ENCODE measurements at places on chromosomes 11 and 22.

GRCh38 chr22:35220221-35220620, 37.1 kb upstream of the HMGXB4 start:
- no peak for DNase-seq

GRCh38 chr11:104668797-104669463, 229.3 kb downstream of the CASP12 start:
- peak; percentile 94 for DNase-seq

DNA sequence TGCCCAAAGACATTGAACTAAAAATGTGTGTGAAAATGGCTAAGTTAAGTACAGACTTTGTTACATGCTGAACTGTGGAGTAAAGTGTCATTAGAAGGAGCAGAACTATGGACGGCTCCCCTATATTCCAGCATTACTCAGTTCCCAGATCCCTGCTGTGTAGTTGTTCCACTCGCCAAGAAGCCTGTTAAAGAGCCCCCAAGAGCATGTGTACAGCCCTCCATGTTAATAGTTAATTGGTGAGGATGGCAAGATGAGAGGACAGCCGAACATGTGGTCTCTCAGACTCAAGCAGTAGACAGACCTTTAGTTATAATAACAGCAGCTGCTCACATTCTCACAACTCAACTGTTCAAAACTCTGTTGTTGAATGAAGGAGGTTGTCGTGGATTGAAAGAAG, 127.4 kb downstream of the ELP4 start:
- DNase-seq = no peak

DNA sequence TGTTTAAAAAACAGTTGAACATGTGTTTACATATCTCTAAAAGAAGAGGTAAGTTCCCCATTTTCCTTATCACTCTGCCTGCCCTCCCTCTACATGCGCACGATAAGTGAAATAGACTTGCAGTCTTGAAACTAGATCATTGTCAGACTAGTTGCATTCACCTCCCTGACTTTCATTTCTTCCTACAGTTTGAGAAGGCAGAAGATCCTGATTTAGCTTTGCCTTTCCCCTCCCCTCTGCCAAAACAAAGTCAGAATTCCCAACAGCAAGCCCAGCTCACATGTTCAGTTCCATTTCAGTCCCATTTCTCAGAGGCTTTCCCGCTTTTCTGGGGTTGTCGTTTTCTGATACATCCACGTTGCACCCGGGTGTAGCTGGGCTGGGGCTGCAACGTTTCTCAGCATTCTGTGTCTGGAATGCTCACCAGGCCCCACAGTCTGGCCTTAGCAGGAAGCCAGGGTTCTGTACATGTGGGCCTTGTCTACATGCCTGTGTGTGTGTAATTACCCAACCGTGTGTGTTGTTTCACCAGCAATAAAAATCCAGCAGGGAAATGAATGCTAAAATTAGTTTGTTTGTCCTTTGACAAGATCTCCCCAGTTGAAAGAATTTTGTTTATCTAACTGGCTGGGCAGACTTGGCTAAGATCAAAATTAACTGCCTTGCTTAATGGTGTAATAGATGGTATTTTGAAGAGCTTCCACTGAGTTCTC, 179.2 kb downstream of the DBX1 start:
- DNase-seq = no peak

GRCh38 chr11:12157241-12157661, 46.9 kb downstream of the MICAL2 start:
- peak; percentile 88 for DNase-seq

DNA sequence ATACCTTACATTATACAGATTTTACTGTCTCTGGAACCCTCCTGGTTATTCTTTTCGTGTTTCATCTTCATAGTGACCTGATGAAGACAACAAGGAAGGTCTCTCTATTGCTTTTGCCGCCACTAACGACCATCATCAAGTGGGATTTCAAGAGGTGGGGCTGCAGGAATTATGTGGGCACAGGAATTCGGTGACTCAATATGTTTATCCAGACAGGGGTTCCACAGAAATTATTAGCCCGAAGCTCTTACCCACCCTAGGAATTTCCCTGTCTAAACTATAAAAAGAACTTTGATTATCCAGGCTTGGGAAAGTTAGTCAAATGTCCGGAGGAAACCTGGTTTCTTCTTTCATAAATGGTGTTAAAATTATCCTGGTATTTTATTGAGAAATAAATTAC, 566.8 kb upstream of the TENM4 start:
- DNase-seq = no peak

- no peak for DNase-seq
Measured at GRCh38 chr22:44459041-44459440, 39.0 kb downstream of the RTL6 start.

- DNase-seq = no peak
Measured at GRCh38 chr22:49062155-49062801, 765.4 kb downstream of the BRD1 start.

DNA sequence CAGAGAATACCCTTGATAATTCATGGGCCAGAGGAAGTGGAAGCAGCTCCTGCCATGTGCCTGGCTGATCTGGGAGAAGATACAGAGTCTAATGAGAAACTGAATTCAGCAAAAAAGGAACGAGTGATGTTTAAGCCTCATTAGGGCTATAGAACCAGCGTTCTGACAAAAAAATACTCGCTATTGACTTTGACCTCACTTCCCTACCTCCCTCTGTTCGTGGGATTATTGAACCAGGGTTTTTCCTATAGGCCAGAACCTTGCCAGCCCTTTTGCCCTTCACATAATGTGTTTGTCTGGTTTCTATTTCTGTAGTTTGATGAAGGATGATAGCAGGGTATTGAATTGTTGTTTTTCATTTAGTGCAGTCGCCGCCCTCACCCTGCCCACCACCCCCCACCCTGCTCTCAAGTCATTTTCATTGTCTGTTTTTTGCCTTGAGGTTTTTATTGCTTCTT, 7.6 kb upstream of the RBFOX2 start:
- peak; percentile 8 for DNase-seq

DNA sequence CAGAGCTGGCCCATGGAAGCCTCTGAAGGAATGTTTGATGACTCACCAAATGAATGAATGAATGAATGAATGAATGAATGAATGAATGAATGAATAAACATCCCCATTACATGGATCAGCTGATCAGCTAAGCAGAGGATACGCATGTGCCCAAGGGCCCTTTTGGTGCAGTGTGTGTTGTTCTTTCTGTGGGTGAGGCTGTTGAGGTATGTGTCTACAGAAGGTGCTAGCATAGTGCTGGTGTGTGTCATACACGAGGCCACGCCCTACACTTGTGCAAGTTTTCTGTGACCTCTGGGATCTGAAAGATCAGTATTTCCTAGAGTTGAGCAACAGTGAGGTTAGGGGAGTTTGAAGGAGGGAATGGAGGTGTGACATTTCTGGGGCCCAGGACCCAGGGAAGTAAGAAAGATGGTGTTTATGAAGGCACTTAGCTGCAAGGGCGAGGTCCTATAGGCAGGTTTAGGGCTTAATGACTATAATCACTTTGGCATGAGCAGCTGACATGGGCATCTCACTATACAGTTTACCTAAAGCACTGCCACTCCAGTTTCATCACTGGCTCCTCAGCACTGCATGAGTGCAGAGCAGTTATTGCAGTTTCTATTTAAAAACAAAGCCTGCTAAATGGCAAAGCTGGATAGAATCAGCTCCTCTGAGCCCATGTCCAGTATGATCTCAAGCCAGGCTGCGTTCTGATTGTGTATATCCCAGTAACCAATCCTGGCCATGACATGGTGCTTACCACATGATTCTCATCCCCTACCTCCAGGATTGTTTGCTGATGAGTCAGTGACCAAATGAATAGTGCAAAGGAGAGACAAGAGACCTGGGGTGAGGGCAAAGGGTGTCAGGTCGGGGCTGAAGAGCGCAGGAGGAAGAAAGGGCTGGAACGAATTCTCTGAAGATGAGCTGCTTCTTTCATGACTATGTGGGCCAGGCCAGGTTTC, 36.4 kb upstream of the E2F8 start:
- DNase-seq = peak; percentile 74

- no peak for DNase-seq
Measured at GRCh38 chr11:108817976-108818375, 153.1 kb downstream of the DDX10 start.

DNA sequence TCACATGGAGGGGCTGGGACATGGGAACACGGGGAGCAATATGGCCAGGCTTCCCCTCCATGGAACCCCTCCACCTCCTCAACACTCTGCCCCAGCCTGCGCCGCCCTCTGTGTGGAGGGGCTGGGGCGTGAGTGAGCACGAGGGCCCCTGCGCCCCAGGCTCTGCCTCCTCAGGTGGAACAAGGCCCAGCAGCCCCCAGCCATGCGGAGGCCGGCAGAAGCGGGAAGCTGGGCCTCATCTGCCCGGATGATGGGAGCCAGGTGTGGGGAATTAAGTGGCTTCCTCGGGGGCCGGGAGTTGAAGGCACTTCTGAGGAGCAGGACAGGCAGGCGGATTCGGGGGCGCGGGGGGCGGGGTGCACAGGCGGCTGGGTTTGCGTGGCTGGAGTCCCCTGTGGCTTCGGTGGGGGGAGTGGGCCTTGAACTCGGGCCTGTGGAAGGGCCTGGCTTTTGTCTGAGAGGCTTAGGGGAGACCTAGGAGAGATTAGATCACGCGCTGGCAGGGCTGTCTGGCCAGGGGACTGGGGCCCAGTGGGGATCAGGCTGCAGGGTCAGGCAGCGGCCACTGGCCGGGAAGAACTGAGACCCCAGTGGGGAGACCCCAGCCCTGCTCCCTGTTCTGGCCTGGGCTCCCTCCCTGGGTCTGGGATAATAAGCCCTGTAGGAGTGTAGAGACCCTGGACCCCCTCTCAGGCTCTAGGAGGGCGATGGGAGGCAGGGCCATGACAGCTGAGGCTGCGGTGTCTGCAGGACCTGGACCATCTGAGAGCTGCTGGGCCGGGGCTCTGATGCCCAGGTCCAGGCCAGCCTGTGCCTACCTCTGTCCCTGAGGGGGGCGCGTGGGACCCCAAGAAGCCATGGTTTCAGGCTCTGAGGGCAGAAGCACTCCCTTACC, 13.3 kb downstream of the PRR33 start:
- no peak for DNase-seq

DNA sequence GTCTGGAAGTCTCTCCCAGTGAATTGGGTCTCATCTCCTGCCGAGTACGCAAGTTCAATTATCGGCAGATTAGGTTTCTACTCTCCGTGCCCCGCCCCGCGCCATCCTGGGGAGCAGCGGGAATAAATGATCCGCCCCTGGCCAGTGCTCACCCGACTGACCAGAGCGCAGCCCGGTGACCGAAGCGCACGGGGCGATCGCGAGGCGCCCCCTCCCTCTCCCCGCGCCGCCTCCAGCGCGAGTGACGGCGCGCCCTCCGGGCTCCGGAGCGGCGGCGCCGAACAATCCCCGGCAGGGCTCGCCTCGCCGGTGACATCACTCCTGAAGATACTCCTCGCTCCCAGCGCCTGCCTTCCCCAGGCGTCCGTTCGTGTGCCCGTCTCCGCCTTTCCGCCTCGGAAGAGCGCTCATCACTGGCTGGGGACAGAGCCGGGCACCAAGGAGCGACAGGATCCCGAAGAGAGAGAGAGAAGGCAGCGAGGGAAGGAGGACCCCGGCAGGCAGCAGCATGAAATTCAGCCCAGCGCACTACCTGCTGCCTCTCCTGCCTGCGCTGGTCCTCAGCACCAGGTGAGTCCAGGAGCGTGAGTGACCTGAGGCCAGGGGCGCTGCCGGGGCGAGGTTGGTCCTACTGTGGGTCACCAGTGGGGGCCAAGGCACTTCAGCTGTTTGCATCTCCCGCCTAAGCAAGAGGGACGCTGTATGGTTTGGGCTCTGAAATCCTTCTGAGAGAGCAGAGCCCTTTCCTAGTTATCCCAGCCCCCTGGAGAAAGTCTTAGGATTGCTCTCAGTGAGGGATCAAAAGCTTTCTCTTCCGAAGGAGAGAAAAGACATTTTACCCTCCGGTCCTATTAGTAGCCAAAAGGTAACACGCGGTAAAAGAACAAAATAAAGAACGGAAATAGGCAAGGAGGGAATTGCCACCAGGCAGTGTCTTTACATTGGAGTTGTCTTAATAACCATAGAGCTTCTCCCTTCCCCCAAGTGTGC, at the start of gene LUZP2:
Gene LUZP2 (plus strand): TSS at position 318 of the 990 bp plus-strand sequence.
- DNase-seq = no peak

- DNase-seq = peak; percentile 78
Measured at GRCh38 chr11:91243630-91244029, 981.0 kb upstream of the FAT3 start.

DNA sequence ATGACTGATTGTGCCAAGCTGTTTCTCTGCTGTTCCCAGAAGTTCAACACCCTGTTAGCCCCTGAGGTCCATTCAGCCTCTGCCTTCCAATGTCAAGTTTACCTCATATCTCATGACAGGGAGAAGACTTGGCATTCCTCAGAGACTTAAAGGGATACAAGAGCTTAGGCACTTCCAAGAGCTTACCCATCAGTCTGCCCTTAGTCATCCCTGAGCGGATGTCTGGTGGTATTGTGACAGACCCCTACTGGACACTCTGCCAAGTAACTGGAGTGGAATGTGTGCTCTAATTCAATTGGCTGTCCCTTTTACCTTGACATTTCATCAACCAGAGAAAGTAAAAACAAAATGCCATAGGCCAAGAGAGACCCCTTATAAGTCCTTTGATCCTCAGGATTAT, 151.5 kb downstream of the AASDHPPT start:
- DNase-seq = no peak

GRCh38 chr22:20573833-20574615, 66.6 kb downstream of the MED15 start:
- no peak for DNase-seq

DNA sequence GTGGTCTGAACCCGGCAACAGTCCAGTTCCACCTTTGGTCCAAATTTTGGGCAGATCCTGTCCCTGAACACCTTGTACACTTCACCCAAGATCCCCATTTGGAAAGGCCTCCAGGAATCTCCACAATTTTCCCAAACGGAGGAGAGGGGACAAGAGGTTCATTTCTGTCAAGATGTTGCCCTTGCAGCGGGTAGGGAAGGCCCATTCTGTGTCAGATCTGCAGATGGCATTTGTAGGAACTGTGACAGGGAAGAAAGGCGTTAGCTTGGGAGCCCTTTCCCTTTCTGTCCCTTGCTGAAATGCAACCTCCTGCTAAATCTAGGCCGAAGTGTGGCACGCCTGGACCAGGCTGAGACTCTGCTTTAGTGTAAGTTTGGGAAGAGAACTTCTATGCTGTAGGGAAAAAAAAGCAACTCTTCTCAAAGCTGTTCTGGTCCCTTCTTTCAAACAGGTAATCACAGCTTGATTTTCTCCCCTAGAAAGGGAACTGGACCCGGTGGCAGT, 86.0 kb downstream of the SCN3B start:
- DNase-seq = no peak

- DNase-seq = no peak
Measured at GRCh38 chr11:9826390-9826789, 162.5 kb downstream of the SWAP70 start.

GRCh38 chr11:58905011-58905720, 34.1 kb upstream of the GLYATL1 start:
- DNase-seq = no peak

GRCh38 chr11:119578521-119579191, 150.3 kb downstream of the NECTIN1 start:
- DNase-seq = peak; percentile 49

DNA sequence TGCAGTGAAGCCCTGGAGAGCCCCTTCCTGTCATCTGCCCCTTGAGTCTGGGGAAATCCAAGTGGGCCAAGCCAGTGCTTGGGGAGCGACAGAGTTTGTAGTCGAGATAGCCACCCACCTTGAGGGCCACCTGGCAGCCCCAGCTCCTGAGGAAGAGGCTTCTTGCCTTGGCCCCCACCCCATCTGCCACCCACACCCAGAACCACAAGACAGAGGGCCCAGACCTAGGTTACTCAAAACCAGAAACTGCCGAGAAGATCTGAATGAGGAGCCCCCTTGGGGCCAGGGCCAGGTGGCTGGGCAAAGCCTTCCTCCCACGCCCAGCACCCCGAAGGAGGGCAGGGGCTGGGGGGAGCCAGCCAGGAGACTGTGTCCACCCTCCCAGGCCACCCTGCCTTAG, 18.8 kb upstream of the PRR5 start:
- DNase-seq = no peak

Data from MV-4-11 (cell line).